Activated CD8-positive, alpha-beta T cell treated with anti-CD3 and anti-CD28 coated beads for 36 hours (primary cell): ENCODE measurements at places on chromosomes 7 and 10. TPM values are rescaled to one million over a fixed set of nuclear protein-coding genes. Genes with fewer than 3 reads are reported as not detected.
A peak's percentile ranks its signal among the peaks of the same experiment; 100 is the strongest.

DNA sequence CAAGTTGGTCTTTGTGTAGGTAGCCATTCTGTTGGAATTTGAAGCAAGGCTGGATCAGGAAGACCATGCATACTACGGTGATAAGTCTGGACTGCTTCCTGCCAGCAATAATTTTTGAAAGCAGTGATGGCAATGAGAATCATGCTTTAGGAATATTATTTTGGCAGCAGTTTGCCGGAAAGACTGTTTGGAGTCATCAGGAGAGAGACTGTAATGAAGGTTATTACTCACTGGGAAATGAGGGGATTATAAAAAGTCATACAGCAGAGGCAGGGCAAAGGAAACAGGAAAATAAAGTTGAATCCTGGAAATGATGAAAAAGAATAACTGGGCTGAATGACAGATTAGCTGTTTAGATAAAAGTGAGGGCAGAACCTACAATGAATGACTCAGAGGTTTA lies 1136.8 kb upstream of the AUTS2 start:
- no peak for DNase-seq

DNA sequence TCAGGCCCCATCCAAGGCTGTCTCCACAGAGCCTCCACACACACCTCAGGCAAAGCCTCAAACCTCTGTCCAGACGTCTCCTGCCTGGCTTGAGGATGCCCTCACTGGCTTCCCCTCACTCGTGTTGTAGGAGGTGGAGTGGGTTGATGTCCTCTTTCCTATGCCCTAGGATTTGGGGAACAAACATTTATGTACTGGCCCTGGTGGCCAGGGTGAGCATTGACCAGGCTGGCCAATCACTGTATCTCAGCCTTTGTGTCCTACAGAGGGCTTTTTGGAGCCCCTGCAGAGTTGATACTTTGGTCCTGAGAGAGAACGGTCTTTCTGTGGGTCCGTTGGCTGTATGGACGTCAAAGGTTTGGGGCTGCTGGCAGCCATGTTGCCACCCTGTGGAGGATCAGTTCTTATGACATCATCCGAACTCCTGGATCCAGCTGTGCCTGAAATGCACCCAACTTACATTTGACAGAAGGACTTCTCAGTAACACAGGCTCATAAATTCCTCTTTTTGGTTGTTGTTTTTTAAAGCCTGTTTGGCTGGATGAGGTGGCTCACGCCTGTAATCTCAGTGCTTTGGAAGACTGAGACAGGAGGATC lies 2.3 kb upstream of the GRID2IP start:
- no peak for DNase-seq

DNA sequence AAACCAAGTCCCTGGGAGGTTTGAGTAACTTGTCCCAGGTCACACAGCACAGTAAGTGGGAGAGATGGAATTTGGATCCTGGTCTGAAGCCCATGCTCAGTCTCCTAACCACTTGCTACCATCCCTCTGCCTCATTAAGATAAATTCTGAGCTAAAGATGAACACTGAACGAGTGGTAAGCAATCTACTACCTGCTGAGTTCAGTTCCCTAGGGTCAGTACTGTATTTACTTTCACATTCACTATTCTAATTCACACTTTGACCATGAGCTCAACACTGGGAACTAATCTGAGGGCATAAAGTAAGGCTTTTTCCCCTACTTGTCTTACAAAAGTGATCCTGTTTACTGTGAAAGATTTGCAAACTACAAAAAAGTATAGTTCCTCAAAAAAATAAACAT lies 2.4 kb downstream of the UROS start:
- no peak for DNase-seq

DNA sequence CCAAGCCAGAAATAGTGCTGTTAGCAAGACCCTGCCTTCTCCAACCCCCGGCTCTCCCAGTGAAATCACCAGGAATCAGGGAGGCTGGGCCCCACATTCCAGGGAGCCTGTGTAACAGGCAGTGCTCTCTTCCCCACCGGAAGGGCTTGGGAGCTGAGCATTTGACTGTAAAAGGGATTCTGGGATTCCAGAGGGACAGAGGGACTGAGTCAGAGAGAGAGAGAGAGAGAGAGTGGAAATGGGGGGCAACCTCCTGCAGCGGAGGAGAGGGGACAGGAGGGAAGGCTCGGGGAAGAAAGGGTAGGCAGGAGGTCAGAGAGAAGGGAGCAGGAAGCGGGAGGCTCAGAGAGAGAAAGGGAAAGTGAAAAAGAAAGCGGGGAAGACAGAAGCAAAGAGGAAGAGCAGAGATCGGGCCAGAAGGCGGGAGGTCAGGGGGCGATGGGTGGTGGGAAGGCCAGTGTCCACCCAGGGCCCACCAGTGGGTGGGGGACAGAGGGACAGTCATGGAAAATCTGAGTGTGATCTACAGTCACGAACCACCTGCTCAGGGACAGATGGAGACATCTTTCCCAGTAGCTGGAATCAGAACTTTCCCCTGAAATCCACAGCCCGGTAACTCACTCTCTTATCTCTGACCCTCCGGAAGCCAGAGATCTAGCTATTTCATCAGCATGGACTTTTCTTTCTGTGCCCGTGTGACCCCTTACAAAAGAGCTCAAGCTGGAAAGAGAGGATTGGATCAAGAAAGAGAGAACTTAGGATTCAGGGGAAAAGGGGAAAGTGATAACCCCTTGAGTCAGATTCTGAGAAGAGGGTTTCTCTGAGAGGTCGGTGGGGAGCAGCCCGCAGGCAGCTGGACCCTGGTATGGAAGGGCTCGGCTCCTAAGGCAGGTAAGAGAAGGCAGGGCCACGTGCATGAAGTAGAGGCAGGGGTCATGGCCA lies 4.6 kb upstream of the SERPINE1 start:
- no peak for DNase-seq

GRCh38 chr7:114082642-114083165 lies 163.9 kb upstream of the PPP1R3A start:
- DNase-seq, result peak; percentile 7

- DNase-seq, result no peak
Measured at GRCh38 chr7:107047902-107048782, 3.6 kb downstream of the PRKAR2B start.

- no peak for DNase-seq
Measured at GRCh38 chr7:74718336-74718735, 55.5 kb upstream of the NCF1 start.

DNA sequence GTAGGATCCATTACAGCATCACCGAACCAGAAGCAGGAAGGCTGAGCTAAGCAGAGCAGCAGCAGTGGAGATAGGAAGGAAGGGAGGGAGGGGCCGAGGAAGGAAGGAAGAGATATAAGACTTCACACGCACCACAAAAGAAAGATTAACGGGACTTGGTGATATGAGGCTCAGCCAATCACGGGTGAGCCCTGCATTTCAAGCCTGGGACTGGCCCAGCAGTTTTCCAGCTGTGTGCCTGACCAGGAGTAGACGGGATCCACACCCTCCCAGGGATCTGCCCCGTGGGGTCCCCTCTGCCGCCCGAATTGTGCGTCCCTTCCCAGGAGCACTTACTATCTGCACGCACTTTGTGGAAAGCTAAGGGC lies 16.2 kb downstream of the ATG9B start:
- DNase-seq, result peak; percentile 26

Gene SPDYE9
- not detected for total RNA-seq

Gene ANXA8L1
- not detected for total RNA-seq

Gene TEX36
- total RNA-seq, result not detected

Gene ZPBP
- not detected for total RNA-seq
